NCI-H2081 treated with DMSO at 0.1 percent for 48 hours (cell line): ENCODE measurements at places on chromosomes 3 and 15.

GRCh38 chr15:77527164-77527778 is 105.4 kb downstream of the LINGO1 start:
- DNase-seq: no peak

DNA sequence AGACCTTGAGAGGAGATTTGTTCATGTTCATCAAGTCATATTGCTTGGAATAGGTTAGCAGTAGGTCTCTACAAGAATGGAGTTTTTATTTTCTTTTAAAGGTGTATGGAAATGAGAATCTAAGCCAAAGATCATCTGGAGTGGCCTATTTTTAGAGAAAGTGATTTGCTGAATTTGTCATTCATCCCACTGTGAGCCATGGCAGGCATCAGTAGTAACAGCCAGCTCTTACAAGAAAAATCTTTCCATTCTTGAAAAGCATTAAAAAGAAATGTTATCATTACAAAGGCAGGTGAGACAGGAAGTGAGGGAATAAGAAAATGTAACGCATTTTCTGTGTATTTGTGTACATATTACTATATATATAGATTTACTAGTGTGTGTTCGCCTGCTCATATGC is 29.6 kb downstream of the STAC start:
- no peak for DNase-seq

DNA sequence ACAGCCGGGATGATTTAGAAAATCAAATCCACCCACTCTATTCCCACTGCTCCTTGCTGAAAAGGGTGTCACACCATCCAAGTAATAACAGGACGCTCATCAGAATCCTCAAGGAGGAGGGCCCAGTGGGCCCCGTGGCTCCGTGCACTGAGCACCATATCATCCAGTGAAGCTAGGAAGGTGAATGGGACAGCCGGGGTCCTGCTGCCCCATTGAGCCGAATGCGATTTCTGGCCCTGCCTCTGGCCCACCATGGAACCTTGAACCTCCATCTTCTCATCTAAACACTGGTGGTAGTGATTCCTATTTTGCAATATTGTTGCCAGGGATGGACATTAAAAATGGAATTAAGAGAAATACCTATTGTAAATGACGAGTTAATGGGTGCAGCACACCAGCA is 99.1 kb upstream of the SLC6A11 start:
- no peak for DNase-seq

- no peak for DNase-seq
Observed at GRCh38 chr15:56732886-56733135, 498 bp downstream of the ZNF280D start.

- DNase-seq: no peak
Observed at GRCh38 chr3:133620066-133620784, 41.5 kb downstream of the TOPBP1 start.

DNA sequence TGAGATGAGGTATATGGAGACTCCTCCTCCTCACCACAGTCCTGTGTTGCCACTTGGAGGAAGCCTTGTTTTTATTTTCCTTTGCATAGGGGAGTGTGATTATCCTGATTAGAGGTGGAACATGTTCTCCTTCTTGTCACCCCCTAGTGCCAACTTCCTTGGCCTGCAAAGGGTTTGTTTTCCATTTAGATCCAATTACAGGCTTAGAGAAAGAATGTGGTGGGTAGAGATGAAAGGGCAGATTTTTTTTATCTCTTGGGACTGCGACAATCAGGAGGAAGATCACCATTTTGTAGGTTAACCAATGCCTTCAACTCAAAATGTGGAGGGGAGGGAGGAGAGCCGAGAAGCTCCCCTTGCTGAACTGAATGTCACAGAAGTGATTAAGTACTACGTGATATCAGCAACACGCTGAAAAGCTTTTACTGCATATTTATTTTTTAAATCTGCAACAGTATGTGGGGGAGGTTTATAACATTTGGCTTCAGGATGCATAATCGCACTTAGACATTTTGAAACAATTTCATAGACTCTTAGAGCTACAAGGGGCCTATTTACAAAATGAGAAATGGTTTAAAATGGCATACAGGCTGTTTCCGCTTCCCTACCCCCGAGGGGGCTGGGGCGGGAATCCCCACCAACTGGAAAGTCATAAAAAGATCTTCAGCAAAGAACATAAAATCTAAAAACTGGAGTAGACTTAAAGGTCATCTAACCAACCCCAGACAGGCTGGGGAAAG is 2.4 kb downstream of the LMCD1 start:
- no peak for DNase-seq

DNA sequence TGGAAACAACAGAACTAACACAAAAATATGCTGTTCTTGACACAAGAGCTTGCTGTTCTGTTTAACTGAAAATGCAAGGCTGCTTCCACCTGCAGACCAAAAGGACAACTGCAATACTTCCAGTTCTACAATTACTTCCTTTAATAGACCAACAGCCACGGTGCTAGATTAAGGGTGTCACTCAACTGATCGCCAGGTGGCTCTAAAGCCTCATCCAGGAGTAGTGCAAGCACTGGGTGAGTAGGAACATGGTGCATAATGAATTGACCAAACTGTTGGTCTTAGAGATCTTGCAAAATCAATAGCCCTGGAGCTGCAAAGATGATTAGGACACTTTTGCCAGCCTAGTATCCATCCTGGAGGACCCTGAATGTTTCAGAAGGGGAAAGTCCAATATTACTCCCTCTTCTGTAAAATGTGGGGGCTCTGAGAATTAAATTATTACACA is 3.6 kb upstream of the CLDN16 start:
- no peak for DNase-seq

- no peak for DNase-seq
Observed at GRCh38 chr3:135887220-135887619, 78.3 kb upstream of the PPP2R3A start.
